Muscle of back (tissue), 13 donors: ENCODE measurements at places on chromosomes 7 and 10.
A peak's percentile ranks its signal among the peaks of the same experiment; 100 is the strongest.

DNA sequence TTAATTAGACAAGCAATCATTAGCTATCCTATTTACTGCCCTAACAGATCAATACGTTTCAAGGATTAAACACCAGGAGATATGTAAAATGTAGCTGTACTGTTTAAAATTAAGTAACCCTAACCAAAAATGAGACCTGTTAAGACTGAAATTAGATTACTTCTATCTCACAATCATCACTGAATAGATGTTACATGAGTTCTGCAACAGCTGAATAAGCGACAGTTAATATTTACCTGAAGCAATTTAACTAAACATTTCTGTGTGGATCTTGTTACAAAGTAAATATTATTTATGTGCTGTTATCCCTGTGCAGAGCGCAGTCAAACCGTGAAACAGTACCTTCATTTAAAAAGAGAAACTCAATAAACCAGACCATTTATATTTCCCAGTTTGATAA lies 122.5 kb downstream of the RELN start:
- DNase-seq: no peak

- DNase-seq: no peak
These were observed 254.7 kb upstream of the PFKP start for GRCh38 chr10:2812631-2813030.

DNA sequence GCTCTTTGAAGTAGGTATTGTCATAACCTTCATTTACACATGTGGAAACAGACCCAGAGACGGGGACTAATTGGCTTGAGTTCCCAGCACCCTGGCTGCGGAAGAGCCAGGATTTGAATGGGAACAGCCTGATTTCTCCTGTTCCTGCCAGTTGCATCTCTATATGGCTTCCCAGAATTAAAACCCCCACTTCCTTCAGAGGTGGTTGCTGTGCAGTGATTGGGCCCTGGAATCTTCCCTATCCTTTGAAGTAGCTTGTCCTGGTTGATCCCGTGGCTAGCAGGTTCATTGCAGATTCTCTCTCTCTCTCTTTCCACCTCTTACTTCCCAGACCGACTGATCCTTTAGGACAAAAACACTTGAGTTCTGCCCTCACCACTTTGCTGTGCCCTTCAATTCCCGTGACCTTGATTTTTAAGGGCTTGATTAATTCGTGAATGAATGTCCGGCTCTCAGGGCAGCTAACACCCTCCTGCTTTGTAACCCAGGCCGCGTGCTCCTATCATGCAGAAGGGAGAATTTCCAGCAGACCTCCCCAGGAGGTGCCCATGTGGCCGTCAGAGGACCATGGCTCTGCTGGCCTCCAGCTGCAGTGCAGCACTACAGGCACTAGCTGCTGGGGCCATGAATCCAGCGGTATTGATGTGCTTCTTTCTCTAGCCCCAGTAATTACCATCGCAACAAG lies 120.6 kb upstream of the AGK start:
- no peak for DNase-seq

GRCh38 chr7:80842022-80842790 lies 76.6 kb downstream of the SEMA3C start:
- DNase-seq: no peak

DNA sequence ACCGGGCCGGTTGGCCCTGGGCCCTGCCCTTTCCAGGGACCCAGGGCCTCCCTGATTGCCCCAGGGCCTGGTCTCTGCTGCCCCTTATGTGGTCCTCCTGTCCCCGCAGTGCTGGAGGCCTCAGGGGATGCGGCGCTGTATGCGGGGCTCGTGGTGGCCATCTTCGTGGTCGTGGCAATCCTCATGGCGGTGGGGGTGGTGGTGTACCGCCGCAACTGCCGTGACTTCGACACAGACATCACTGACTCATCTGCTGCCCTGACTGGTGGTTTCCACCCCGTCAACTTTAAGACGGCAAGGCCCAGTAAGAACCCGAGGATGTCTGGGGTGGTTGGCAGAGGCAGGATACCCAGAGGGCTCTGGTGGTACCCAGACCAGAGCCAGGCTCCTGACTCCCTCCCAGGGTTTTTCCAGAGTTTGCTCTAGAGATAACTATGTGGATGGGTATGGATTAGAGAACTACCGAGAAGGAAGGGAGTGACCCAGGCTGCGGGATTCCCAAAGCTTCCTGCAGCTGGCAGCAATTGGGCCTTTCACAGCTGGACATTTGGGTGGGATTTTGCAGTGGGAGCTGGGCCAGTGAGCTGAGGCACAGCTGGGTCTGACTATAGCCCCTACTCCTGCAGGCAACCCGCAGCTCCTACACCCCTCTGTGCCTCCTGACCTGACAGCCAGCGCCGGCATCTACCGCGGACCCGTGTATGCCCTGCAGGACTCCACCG lies 28.1 kb upstream of the SLC29A3 start:
- no peak for DNase-seq

- DNase-seq: no peak
These were observed 48.3 kb downstream of the LANCL2 start for GRCh38 chr7:55413442-55413841.

- DNase-seq: no peak
These were observed 68.9 kb downstream of the NEURL1 start for GRCh38 chr10:103562383-103562782.

- no peak for DNase-seq
These were observed 88.5 kb downstream of the COL13A1 start for GRCh38 chr10:69890065-69890847.

DNA sequence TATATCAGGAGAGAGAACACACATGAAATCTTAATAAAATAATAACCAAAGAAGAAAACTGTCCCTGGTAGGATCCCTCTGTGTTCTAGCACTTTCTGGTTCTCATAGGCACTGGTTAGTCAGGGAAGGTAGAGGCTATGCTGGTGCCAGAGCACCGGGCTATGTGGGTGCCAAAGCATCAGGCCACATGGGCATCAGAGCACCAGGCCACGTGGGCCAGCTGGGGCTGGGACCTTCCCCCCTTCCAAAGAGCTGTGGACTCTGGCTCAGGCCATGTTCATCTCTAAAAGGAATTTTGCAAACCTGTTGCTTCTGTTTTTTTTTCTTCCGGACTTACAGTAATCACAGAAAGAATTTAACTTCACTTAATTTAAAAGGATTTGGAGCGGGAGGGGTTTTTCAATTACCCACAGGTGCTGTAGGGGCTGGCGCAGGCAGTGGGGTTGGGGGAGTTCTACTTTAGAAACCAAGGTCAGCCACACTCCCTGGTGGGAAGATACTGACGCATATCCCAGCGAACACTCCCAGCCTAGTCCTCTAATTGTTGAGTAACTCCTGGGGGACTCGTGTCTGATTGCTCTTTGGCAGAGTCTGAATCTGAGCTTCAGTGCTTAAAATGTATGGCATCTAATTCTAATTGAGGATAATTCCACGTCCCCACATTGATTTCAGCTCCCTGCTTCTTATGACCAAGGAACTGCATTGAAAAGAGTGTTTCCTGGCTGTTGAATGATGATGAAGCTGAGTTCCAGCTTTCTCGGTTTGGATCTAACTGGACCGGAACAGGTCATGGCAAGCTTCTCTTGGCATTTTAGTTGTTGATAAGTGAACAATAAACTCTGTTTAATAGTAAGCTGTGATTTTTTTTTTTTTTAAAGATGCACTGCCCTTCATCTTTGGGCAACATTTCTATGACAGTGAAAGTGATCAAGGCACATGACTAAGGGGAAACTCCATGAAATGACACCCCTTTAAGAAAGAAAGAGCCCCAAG lies 110.7 kb upstream of the FZD8 start:
- peak; percentile 36 for DNase-seq

DNA sequence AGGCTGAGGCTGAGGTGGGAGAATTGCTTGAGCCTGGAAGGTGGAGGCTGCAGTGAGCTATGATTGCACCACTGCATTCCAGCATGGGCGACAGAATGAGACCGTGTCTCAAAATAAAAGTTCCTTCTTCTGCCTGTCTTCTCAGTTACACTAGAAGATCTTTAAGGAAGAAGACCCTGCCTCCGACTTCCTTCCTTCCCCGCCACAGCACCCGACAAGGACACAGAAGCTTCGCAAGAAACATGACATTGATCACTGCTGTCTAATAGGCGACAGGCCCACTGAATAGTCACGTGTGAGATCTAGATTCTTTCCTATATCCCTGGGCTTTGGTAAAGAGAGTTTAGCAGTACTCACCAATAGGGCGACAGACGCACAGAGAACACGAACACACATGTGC lies 118.2 kb downstream of the PRPF18 start:
- DNase-seq: no peak

- no peak for DNase-seq
These were observed 89.6 kb downstream of the PODXL start for GRCh38 chr7:131466735-131467365.

- DNase-seq: no peak
These were observed 502.7 kb upstream of the PODXL start for GRCh38 chr7:132059141-132059540.

GRCh38 chr7:108802650-108803049 lies 233.0 kb downstream of the DNAJB9 start:
- DNase-seq: no peak

GRCh38 chr10:7412928-7413282 lies 2.1 kb upstream of the SFMBT2 start:
- DNase-seq: no peak

- no peak for DNase-seq
These were observed 1190.8 kb upstream of the AUTS2 start for GRCh38 chr7:68407460-68407859.

- DNase-seq: no peak
These were observed 274.3 kb downstream of the CCDC3 start for GRCh38 chr10:12726971-12727831.

- no peak for DNase-seq
These were observed 28.9 kb upstream of the STK17A start for GRCh38 chr7:43553999-43554398.

DNA sequence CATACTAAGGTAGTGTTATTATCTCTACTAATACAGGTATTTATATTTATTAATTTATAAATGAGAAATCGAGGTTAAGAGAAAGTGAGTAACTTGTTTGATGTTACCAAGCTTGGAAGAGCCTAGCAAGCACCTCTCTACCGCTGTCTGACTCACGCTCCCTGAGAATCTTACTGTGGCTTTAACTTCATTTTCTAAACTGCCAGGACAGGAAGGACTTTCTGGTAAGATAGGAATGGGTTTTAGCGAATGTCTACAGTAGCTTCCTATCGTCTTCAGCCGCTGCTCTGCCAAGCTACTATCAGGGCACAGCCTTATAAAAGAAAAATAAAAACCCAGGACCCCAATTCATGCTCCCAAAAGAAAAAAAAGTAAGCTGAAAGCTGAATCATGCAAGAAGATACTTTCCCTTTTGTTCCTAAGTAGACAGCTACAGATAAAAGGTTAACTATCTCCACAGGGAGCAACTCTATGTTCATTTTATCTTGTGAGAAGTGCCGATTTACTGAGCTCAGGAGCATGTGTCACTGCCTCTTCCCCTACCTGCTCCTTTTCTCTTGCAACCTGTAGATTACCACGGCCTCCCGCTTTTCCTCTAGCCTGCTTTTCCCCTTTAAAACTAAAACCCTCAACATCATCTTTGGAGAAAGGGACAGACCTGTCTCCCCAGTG lies 60.2 kb downstream of the THNSL1 start:
- no peak for DNase-seq

DNA sequence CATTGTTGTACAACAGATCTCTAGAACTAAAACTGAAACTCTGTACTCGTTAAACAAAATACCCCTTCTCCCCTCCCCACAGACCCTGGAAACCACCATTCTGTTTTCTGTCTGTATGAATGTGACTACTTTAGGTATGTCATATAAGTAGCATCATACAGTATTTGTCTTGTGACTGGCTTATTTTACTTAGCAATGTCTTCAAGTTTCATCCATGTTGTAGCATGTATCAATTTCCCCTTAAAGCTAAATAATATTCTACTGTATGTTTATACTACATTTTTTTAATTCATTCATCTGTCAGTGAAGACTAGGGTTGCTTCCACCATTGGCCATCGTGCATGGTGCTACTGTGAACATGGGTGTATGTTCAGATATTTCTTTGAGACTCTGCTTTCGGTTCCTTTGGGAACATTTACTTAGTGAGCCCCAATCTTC lies 71.2 kb upstream of the RPA3 start:
- DNase-seq: no peak

GRCh38 chr7:7498856-7499255 lies 36.8 kb downstream of the COL28A1 start:
- DNase-seq: no peak

- no peak for DNase-seq
These were observed 46.3 kb downstream of the CUL2 start for GRCh38 chr10:35043796-35044344.

DNA sequence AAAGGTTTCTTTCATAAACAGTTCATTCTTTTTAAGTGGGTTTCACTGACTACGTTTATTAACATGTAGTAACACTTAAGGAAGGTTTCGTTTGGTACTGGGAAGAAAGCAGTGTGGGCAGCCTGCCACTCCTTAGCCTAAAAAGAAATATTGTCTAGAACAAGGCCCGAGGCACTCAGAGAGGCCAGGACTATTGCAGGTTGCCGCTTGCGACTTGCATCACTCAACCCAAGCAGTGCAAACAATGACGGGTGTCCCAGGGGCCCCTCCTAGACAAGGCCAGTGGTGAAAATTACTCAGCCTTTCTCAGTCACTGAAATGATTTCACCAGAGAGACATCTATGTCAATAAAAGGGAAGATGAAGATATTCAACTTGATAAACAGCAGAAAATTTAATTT lies 243.9 kb downstream of the SNX13 start:
- DNase-seq: no peak

GRCh38 chr7:1812509-1813393 lies 142.7 kb downstream of the ELFN1 start:
- no peak for DNase-seq

DNA sequence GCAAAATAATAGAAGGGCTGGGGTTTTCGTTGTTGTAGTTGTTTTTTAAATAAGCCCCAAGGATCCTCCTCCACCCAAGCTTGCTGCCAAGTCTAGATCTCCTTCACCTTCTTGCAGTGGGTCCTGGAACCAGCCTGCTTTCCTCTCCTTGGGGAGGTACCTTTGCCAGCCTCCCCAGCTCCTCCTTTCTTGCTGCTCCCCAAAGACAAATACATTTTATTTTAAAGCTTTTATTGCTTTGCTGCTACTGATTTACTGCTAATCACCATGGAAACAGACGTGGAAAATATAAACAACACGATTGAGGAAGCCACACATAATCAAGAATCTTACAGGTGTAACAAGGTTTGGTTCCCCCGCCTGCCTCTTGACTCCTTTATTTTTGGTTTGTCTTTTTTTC lies 17.4 kb upstream of the SLF2 start:
- no peak for DNase-seq
